ENCODE measurements at places on chromosomes 6 and 20.

DNA sequence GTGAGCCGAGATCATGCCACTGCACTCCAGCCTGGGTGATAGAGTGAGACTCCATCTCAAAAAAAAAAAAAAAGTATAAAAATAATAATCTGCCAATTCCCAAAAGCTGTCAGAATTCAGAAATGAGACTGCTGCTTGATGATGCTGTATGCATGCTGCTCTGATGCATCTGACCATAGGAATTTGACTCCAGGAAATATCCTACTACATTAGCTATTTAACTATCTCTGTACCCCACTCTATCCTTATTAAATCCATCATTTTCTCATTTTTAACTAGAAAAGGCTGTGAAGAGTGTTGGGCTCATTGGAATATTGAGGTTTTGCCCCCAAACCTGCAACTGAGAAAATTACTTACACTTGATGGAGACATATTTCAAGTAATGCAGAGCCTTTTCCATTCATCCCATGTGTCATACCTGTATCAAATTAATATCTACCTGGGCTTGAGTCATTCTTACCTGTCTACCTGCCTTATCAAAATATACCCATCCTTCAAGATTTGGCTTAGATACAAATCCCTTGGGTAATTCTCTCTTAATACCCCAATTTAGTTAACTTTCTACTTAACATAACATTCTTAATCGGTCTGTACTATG, 135.2 kb upstream of the PREP start:
- no peak for DNase-seq

GRCh38 chr6:81876971-81877370, 124.5 kb upstream of the TENT5A start:
- DNase-seq = no peak

GRCh38 chr20:20786428-20786827, 74.0 kb upstream of the RALGAPA2 start:
- DNase-seq = no peak

GRCh38 chr6:5771759-5772390, 234.8 kb downstream of the NRN1 start:
- no peak for DNase-seq

GRCh38 chr6:37695857-37696219, 1.8 kb downstream of the MDGA1 start:
- DNase-seq = no peak

DNA sequence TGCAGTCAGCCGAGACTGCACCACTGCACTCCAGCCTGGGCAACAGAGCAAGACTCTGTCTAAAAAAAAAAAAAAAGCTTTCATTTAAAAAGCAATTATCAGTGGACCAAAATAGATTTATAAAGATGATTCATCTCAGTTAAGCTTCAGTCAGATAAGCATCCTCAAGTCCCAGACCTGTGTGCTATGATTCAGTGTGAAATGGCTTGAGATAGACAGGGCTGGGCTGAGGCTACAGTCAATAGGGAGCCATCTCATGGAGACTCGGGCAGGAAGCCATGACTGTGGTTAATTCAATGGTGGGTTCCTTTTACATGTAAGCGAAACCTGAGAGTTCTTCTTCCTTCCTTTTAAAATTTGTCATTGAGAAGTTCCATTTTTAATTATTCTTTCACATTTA, 276.0 kb downstream of the TFAP2A start:
- DNase-seq = no peak

DNA sequence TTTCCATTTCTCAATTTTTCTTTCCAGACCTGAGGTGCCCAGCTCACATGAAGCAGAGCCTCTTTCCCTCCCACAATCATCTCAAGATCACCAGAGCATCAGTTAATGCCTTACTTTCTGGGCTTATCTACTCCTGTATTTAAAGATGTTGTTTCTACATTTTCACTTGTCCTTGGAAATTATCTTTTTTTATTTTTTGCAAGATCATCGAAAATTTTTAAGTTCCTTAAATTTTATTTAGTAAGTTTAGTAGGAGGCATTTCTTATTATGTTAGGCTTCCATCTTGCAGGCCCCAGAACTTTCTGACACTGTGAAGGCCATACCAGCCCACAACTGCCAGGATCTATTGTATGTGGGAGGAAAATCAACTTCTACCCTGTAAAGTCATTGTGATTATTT, 466.0 kb downstream of the PRKN start:
- DNase-seq = no peak

- no peak for DNase-seq
These were observed 73.3 kb downstream of the SLC22A23 start for GRCh38 chr6:3383525-3383924.

DNA sequence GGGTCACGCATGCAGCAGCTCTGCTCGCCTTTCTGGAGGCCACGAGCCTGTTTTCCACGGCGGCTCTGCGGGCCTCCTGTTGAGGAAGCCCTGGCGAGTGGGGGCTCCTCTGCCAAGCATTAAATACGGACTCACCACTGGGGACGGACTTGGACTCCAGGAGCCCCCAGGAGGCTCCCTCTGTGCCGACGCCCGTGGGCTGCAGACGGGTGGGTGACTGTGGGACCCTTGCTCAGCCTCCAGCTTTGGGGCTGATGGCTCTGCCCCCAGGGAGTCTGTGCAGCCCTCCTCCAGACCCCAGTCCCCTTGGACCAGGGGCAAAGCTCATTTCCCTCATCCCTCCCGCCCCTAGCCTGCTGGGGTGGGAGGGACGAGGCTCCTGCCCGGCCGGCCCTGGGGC, 236.2 kb downstream of the TAF4 start:
- DNase-seq = no peak

- no peak for DNase-seq
These were observed 47.4 kb upstream of the IRF4 start for GRCh38 chr6:343960-344815.

- no peak for DNase-seq
These were observed 28.1 kb downstream of the TAF8 start for GRCh38 chr6:42078386-42078785.

- peak; percentile 43 for DNase-seq
These were observed 107.7 kb upstream of the PRND start for GRCh38 chr20:4613718-4614620.

DNA sequence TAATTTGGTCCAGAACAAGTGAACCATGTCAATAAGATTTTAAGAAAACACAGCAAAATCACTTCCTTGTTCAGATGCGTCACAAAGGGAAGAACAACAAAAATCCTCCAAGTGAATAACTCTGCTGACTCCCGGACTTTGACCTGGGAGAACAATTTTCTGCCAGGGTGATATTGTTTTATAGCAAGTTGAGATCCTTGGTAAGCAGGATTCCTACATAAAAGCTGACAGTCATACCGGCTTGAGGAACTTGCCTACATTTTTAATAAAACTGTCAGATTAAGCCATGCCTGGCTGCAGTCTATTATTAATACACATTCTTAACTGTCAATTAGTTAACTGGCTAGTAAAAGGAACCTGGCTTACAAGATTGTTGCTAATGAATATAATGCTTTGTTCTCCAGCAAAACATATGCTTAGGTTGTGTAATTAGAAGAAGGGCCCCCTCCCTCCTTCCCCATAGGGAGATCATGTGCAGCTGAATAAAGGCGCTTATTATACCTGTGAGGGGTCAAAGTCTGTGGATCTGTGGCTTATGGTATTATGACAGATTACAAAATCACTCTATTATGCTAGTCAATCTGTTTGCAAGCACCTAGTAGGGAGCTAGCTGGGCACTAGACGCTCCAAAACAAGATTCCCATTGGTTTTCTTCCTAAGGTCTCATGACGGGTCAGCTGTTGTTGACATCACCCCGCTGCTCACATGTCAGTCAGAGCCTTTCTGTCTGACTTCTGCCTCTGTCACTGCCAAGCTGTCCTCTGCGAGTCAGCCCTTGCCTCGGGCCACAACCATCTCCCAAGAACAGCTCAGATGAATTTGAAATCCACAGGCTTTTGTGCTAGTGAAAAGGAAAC, 44.6 kb upstream of the SEC63 start:
- DNase-seq = no peak

- DNase-seq = no peak
These were observed 64.5 kb downstream of the THBS2 start for GRCh38 chr6:169189182-169189581.

- DNase-seq = no peak
These were observed 133.7 kb upstream of the HSF2 start for GRCh38 chr6:122265755-122266154.

DNA sequence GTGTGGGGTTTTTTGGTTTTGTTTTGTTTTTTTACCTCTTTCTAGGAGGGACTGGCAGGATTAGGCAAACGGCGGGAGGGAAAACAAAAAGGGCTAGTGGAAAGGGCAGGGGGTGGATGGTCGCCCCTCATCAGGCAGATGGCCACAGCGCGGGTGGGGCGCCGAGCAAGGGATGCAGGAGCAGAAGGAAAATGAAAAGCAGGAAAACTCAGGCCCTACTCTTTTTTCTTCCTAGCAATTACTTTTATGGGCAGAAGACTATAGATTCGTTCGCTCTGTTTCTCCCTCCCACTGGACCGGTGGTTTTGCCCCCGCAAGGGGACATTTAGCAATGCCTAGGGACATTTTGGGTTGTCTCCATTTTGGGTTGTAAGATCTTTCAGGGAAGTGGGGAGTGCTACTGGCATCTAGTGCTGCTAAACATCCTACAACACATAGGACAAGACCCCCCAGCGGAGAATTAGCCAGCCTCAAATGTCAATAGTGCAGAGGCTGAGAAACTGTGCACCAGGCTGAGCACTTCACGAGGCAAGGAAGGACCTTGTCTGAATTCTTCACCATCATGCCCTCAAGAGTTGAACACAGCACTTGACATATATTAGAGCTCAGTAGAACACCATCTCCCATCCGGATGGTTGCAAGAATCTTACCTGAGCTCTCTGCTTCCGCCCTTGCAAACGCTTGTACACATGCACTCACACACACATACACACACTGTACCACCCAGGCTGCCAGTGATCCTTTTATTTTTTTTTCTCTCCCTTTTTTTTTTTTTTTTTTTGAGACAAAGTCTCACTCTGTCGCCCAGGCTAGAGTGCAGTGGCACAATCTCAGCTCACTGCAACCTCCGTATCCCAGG, 4.8 kb upstream of the ZMYND8 start:
- no peak for DNase-seq

DNA sequence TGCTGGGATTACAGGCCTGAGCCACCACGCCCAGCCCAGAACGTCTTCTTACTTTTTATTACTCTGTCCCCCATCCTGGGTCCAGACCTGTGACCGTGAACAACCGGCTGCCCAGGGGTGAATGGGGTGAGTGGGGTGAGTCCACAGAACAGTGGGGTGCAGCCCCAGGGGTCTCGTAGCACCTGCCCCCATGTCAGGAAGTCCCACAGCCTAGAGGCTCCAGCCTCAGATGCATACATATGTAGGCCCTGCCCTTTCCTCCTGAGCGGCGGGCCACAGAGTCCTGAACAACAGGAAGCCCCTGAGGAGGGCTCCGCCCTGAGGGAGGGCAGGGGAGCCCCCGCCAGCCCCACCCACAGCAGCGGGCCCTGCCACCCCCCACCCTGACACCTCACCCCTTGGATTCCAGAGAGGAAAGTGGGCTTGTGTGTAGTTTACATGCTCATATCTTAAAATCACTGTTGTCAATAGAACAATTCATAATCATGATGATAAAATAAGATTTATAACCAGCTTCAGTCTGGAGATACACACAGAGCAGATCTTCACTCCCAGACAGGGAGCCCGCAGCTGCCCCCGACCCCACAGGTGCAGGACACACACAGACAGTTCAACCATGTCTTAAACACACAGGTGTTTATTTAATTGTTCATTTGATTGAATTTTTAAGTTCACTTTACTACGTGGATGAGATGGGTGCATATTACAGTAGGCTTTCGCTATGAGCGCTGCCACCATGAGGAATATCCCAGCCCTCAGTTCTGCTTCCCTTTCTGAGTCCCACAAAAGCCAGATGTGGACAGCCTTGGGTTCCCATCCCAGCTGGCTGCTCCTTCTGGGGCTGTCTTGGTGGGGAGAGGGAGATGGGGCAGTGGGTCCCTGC, 12.4 kb upstream of the GMEB2 start:
- peak; percentile 49 for DNase-seq

GRCh38 chr6:157766901-157767774, 55.9 kb upstream of the SNX9 start:
- no peak for DNase-seq

- DNase-seq = no peak
These were observed 1.8 kb downstream of the NKX2-2 start for GRCh38 chr20:21511850-21512633.

GRCh38 chr6:138814179-138814834, 18.4 kb downstream of the ECT2L start:
- no peak for DNase-seq

DNA sequence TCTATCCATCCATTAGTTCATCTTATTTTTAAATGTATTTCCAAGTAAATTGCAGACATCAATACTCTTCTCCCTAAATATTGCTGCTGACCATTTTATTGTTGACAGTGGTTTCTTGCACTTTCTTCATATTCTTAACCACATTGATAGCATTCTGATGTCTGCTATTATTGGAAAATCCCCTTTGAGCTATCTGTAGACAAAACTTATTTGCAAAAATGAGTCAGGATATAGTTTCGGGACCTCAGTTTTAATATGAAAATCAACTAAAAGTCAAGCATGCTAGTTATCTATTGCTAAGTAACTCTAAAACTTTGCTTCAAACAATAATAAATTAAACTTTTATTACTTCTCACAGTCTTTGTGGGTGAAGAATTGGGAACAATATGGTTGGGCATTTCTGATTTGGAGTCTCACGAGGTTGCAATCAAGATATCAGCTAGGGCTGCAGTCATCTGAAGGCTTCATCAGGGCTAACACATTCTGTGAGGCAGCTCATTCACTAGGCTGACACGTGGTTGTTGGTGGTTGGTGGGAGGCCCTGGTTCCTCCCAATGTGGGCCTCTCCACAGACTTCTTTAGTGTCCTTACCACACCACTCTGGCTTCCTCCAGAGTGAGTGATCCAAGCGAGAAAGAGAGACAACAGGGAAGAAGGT, 32.7 kb downstream of the CD109 start:
- DNase-seq = no peak

GRCh38 chr20:46857061-46857831, 37.4 kb upstream of the EYA2 start:
- DNase-seq = no peak

- no peak for DNase-seq
These were observed 41.9 kb downstream of the TTI1 start for GRCh38 chr20:37991157-37991866.

GRCh38 chr6:110020888-110021287, 42.8 kb downstream of the GPR6 start:
- DNase-seq = no peak

GRCh38 chr20:39910536-39910935, 778.5 kb downstream of the MAFB start:
- no peak for DNase-seq

DNA sequence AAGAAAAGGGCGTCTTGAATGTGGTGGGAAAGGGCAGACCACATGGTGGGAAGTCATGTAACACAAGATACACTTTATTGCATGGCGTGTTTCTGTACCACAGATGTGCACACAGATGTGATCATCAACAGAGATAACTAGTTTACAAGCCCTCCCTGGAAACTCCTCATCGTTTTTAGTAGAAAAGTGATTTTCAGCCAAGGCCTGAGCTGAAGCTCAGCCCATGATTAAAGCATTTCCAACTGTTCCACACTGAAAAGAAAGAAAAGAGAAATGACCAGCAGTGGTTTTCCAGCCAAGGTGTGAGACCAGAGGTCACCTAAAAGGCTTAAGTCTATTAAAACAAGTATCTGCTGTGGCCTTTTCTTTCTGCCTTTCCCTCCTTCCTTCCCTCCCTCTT, 463.9 kb upstream of the JAG1 start:
- DNase-seq = no peak

GRCh38 chr20:11235058-11235457, 561.3 kb upstream of the JAG1 start:
- no peak for DNase-seq

Data from stimulated activated CD4-positive, alpha-beta T cell treated with anti-CD3 and anti-CD28 coated beads, Interleukin-15, amount 100 ng/mL, for 1 hour (primary cell).